CD4-positive, alpha-beta T cell (primary cell): ENCODE measurements at places on chromosomes 13 and 19. TPM values are rescaled to one million over a fixed set of nuclear protein-coding genes. Genes with fewer than 3 reads are reported as not detected.

The POLR2I gene
- 31.1 TPM for total RNA-seq

The ACER1 gene
- total RNA-seq: 2.7 TPM

The ZNF738 gene
- 5.0 TPM for total RNA-seq

The MEIS3 gene
- 0.47 TPM for total RNA-seq

The ANGPTL8 gene
- not detected for total RNA-seq

The REXO1 gene
- 106 TPM for total RNA-seq

The CERS1 gene
- not detected for total RNA-seq

The TBC1D17 gene
- total RNA-seq: 35.8 TPM

The GIPC3 gene
- total RNA-seq: 1.1 TPM

The URAD gene
- not detected for total RNA-seq

The KLK10 gene
- not detected for total RNA-seq

The PSG3 gene
- not detected for total RNA-seq

The SIGLEC9 gene
- 0.59 TPM for total RNA-seq

The ZSCAN4 gene
- total RNA-seq: not detected

The MCEMP1 gene
- not detected for total RNA-seq

The KIR3DL2 gene
- 1.4 TPM for total RNA-seq

The IGSF23 gene
- total RNA-seq: not detected

The MUC16 gene
- total RNA-seq: not detected

The PGLYRP2 gene
- total RNA-seq: not detected

The ZNF382 gene
- 4.2 TPM for total RNA-seq

The FFAR1 gene
- not detected for total RNA-seq

The LNX2 gene
- total RNA-seq: 3.5 TPM

The PIP5K1C gene
- 14.7 TPM for total RNA-seq

The C5AR2 gene
- 0.06 TPM for total RNA-seq

The ZNF799 gene
- total RNA-seq: 1.6 TPM

The FUT3 gene
- total RNA-seq: 0.85 TPM

The FUT6 gene
- 0.17 TPM for total RNA-seq

The ZNF274 gene
- 51.0 TPM for total RNA-seq

The NCR1 gene
- not detected for total RNA-seq

The NLRP5 gene
- not detected for total RNA-seq

The WDR87 gene
- not detected for total RNA-seq

The CALR3 gene
- not detected for total RNA-seq

The CD70 gene
- not detected for total RNA-seq

The CCNE1 gene
- total RNA-seq: 5.6 TPM

The ZNF699 gene
- total RNA-seq: 13.4 TPM

The RAB3A gene
- 31.2 TPM for total RNA-seq

The KRTDAP gene
- total RNA-seq: not detected

The CEACAM5 gene
- not detected for total RNA-seq

The DCLK1 gene
- not detected for total RNA-seq

The ADGRE2 gene
- 3.0 TPM for total RNA-seq

The CYP2B6 gene
- total RNA-seq: not detected

The LILRB2 gene
- total RNA-seq: 1.3 TPM

The CGB8 gene
- not detected for total RNA-seq

The PPP1R13L gene
- 1.5 TPM for total RNA-seq

The SIGLEC10 gene
- total RNA-seq: 0.58 TPM

The MCF2L gene
- total RNA-seq: 13.5 TPM

The FOSB gene
- total RNA-seq: 424 TPM

The ZNF700 gene
- total RNA-seq: 13.2 TPM

The SLAIN1 gene
- 41.2 TPM for total RNA-seq

The CD79A gene
- total RNA-seq: 3.8 TPM

The GARRE1 gene
- total RNA-seq: 72.0 TPM

The CEACAM21 gene
- total RNA-seq: 30.7 TPM
